GM10248 (cell line): ENCODE measurements at places on chromosomes 16 and 17.

DNA sequence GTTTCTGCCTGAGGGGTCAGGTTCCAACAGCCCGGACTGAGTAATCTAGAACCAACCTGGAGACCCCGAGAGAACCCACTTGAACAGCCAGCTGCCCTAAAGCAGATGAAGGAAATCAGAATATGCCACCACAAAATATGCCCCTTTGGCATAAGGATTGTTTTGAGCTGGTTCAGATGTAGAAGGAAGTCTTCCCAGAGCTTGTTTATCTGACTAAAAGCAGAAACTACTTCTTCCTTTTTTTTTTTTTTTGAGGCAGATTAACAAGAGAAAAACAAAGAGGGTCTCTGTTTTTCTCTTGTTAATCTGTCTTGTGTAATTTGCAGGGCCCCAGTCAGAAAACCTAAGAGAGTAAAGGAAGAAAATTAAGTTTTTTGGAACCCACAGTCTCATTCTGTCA, 53.0 kb downstream of the PECAM1 start:
- no peak for DNase-seq

DNA sequence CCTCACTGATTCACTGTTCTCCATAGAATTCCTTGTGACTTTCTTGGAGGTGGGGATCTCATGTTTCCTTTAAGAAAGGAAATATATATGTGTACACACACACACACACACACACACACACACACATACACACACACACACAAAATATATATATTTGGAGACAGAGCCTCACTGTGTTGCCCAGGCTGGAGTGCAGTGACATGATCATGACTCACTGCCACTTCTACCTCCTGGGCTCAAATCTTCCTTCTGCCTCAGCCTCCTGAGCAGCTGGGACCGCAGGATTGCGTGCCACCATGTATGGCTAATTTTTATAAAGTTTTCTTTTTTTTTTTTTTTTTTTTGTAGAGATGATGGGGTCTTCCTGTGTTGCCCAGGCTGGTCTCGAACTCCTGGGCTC, 45.9 kb downstream of the CDH13 start:
- no peak for DNase-seq

- no peak for DNase-seq
Observed at GRCh38 chr17:12386225-12386624, 279.5 kb upstream of the MYOCD start.

DNA sequence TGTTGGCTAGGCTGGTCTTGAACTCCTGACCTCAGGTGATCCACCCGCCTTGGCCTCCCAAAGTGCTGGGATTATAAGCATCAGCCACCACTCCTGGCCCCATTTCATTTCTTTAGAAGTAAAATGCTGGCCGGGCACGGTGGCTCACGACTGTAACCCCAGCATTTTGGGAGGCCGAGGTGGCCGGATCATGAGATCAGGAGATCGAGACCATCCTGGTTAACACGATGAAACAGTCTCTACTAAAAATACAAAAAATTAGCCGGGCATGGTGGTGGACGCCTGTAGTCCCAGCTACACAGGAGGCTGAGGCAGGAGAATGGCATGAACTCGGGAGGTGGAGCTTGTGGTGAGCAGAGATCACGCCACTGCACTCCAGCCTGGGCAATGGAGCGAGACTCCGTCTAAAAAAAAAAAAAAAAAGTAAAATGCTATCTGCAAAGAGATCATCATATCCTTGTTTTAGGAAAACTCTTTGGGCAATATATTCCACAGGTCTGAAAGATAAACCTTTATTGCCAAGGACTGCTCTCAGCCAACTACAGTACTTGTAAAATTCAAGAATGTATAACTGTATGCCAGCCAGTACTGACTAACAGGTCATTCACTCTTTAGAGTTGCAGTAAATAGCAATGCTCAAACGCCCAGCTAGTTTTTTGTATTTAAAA, 3.8 kb downstream of the GJC1 start:
- no peak for DNase-seq

DNA sequence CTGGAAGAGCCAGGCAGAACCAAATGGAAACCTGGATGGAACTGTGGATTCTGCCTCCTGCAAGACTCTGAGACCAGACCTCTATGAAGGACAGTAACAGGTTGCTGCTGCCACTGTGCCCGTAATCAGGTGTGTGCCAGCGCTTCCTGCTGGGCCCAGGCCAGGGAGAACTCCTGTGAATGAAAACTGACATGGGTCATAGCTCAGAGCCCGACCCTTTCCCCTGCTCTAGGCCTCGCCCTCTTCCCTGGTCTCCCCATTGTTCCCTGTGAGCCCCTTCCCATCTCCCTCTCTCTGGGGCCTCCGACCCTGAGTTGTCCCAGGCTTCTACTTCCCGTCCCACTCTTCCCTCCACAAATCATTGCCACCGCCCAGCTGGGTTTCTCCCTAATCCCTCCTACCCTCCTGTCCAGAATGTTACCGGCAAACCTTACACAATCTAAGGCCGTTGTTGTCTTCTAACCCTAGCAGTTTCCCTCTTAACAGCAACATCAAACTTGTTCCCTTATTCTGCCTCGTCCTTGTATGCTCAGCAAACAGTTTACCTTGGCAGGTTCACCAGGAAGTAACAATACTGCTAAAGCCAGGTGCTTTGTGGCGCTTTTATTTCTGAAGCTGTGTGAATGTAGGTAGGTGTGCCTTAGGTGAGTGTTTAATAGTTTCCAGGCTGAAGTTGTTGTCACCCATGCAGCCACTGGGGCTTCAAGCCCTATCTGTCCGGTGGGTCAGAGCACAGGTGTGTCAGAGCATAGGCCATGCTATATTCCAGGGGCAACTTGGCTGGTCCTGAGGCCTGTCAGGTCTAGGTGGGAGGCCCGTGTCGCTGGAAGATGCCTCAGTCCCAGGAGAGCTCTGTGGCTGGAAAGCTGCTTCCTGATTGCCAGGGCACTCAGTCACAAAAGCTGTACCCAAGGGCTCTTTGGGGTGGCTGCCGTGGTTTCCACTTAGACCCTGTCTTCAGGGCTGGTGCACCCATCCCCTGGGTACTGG, 32.0 kb downstream of the SMPD3 start:
- DNase-seq = no peak

- DNase-seq = no peak
Observed at GRCh38 chr17:82134101-82134500, 36.1 kb upstream of the FASN start.

- peak; percentile 61 for DNase-seq
Observed at GRCh38 chr16:81497690-81498089, 53.1 kb downstream of the CMIP start.

DNA sequence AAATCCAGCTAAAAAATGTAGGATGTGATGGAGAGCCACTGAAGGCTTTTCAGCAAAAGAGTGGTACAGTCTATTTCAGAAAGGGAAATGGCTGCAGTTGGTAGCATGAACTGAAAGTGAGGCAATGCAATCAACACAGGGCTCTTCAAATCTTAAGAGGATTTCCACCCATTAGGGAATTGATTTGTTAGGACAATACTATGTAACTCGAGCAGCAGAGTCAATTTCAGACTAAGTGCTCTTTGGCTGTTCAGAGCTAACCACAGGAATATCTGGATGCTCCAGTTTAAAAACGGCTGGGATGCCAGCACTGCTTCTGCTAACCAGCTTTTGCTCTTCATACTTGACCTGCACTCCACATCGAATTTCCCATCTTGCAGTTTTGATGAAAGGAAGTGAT, 24.6 kb downstream of the CACNG1 start:
- no peak for DNase-seq

- DNase-seq = no peak
Observed at GRCh38 chr17:78369791-78370381, 8.6 kb upstream of the PGS1 start.

DNA sequence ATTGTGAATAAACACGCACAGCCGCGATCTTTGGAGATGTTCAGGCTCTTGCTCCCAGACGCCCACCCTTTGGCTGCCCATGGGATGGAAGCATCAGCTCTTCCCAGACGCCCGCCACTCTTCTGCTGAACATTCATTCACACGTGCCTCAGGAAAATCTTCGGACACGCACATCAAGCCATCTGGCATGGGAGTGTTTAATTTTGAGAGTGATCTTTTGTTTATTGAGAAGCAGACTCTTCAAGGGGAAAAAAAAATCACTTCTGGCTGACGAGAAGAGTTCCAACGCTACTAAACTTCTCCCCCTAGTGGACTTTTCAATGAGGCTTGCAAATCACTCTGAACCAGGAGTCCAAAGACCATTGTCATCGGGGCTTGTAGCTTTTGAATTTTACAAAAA, 62.0 kb upstream of the NUDT7 start:
- no peak for DNase-seq

DNA sequence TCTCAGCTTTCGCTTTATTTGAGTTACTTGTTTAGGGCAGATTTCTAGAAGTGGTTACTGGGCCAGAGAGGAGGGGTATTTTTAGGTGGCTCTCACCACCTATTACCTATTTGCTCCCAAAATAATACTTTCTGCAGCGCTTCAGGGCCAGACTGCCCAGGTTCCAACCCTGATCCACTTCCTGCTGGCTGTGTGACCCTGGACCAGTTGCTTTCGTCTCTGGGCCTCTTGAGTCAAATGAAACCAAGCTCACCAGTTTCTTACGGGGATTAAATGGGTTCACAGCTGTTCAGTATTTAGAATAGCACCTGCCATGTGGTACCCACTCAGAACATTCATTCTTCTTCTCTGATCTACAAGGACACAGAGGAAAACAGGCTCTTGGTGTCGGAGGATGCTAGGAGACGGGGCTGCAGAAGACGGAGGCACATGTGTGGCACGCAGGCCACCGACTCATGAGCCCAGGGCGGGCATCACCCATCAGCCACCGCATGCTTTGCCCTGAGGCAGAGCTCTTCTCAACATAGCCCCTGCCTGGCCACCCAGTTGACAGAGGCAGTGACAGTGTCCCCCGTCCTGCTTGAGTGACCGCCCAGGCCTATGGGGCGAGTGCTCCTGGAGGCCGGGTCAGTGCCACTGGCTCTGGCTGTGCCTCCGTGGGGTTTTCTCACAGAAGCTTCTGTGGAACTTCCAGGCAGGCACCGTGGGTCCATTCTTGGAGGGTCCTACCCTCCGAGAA, 149.0 kb upstream of the PLCG2 start:
- DNase-seq = no peak

GRCh38 chr16:16009401-16009800, 60.0 kb downstream of the ABCC1 start:
- no peak for DNase-seq

DNA sequence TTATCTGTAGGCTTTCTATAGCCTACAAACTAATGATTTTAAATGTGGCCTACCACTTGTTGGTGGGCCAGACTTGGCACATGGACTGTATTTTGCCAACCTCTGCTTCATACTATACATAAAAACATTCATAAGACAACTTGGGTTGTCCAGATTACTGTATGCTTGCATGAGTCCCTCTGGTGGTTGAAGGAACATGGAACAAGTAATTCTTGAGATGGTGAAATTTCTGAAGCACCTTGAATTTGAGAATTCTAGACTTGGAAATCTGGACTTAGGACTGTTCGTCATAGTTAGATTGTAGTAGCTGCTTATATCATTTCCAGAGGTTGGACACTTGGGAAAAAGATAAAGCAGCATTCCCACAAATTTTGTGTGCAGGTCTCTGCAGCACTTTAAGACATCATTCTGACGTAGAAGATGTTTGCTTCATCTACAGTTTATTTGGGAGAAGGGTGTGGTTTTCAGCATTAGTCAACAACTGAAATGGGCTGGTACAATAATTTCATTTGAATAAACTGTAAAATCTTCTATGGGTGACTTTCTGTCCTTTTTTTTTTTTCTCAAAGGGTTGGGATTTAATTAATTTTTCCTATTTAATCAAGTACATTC, 31.2 kb downstream of the NFATC3 start:
- peak; percentile 34 for DNase-seq

DNA sequence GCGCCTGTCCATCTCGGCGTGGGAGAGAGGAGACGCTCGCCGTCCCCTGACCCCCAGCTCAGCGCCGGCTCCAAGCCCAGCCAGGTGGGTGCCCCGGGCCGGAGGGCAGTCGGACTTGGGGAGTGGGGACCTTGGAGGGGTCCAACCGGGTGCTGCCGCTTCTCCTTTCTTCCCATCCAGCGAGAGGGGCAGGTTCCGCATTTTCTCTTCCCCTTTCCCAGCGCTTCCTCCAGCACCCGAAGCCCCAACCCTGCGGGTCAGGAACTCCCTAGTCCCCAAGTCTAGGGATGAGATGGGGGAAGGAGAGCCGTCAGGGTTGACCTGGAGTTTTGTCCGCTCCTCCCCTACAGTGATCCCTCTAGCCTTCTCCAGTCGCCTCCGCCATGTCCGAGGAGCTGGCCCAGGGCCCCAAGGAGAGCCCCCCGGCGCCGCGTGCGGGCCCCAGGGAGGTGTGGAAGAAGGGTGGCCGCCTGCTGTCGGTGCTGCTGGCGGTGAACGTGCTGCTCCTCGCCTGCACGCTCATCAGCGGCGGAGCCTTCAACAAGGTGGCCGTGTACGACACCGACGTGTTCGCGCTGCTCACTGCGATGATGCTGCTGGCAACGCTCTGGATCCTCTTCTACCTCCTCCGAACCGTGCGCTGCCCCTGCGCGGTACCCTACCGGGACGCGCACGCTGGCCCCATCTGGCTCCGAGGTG, at the start of gene OTOP2:
Gene OTOP2, plus strand, starts transcription at position 24 of the 699 bp plus-strand sequence. Its CDS starts 360 bp downstream, at position 384.
- no peak for DNase-seq

GRCh38 chr17:76407509-76407908, 23.1 kb downstream of the SPHK1 start:
- no peak for DNase-seq

- no peak for DNase-seq
Observed at GRCh38 chr17:82486231-82487094, 27.9 kb downstream of the NARF start.

GRCh38 chr17:33049781-33050414, 58.3 kb downstream of the SPACA3 start:
- peak; percentile 71 for DNase-seq

DNA sequence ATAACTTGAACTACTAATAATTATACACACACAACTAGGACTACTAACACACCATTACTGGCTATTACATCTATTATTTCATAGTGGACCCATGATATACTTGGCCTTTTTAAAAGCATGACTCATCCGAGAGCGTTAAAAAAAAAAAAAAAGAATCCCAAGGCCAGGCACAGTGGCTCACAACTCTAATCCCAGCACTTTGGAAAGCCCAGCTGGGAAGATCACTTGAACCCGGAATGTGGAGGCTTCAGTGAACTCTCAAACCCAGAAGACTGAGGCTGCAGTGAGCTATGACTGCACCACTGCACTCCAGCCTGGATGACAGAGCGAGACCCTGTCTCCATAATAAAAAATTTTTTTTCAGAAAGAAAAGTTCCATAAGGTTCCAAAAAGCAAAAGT, 3.1 kb downstream of the GLG1 start:
- no peak for DNase-seq

GRCh38 chr17:45116434-45117016, 15.8 kb downstream of the PLCD3 start:
- no peak for DNase-seq

DNA sequence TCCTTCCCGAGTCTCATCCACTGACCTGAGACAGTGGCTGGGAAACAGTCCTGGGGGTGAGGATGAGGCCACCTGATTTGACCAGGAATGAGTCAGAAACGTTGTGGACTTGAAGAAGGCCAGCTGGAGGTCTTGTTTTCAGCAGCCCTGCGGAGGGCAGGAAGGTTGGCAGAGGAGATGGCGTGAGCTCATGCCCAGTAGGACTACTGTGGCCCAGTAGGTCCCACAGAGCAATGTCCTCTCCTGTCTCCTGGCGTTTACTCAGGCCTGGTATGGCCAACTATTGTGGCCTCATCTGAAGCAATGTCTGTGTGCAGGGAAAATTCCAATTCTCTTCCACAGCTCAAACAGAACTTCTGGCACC, 84.1 kb upstream of the DNAJA2 start:
- DNase-seq = no peak

GRCh38 chr17:66904760-66905624, 59.5 kb upstream of the CACNG4 start:
- DNase-seq = no peak
